Fibroblast of the conjunctiva (primary cell): ENCODE measurements at places on chromosomes 6 and 20.

GRCh38 chr6:1418471-1419191, 29.3 kb downstream of the FOXF2 start:
- no peak for DNase-seq

- DNase-seq: no peak
Measured at GRCh38 chr6:162442687-162443086, 284.9 kb downstream of the PRKN start.

DNA sequence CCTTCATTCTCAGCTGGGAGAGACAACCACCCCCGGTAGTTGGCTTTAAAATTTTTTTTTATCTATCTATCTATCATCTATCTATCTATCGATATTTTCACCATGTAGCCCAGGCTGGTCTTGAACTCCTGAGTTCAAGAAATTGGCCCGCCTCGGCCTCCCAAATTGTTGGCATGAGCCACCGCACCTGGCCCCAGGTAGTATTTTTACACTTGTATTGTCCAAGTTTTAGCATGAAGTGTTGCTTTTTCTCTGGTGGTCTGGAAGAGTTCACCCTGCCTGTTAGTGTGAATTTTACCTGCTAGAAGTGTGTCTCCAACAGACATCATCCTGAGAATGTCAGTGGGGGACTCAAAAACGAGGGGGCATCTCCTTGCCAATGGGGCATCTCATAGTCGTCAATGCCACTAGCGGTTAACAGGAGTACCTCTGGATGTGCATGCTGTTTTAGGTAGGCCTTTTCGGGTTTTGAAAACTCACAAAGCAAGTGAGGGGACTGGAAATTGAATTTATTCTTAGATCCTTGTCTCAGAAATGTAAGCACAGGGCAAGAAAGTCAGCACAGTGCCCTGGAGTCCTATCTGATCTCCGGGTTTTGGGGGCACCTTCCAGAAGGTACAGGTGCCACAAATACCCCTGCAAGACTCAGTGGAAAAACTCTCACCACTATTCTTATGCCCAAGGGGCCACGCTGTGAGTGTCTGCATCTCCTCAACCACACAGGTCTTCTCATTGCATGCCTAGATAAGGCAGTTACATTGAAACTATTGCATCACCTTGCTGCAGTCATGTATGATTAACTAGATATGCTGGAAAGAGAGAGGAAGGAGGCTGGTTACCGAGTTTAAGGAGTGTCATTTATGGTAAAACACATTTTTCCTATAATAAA, 37.1 kb downstream of the TNFAIP3 start:
- no peak for DNase-seq

DNA sequence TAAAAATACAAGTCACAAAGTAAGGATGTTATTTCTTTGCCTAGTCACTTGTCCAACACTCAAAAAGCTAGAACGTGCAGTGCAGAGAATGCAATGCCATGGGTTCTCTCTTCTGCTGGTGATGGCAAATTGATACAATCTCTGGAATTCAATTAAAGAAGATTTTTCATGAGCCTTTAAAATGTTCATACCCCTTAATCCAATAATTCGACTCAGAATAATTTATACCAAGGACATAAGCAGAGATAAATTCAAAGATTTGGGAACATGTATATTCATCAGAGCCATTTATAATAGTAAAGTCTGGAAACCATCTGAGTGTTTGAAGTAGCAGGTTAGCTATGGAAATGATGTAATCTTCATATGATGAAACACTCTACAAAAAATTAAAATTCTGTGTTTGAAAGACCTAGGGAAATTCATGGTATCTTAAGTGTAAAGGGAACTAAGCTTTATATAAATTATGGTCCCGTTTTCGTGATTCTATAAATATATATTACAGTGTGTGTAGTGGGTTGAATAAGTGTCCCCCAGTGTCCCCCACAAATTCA, 2.8 kb upstream of the AGPAT4 start:
- DNase-seq: no peak

- DNase-seq: no peak
Measured at GRCh38 chr6:161804838-161805237, 531.0 kb upstream of the AGPAT4 start.
